ENCODE measurements at places on chromosomes 2 and 18. TPM values are rescaled to one million over a fixed set of nuclear protein-coding genes. Genes with fewer than 3 reads are reported as not detected.
A peak's percentile ranks its signal among the peaks of the same experiment; 100 is the strongest.

Gene ABHD3
- polyA plus RNA-seq = 26.2 TPM

DNA sequence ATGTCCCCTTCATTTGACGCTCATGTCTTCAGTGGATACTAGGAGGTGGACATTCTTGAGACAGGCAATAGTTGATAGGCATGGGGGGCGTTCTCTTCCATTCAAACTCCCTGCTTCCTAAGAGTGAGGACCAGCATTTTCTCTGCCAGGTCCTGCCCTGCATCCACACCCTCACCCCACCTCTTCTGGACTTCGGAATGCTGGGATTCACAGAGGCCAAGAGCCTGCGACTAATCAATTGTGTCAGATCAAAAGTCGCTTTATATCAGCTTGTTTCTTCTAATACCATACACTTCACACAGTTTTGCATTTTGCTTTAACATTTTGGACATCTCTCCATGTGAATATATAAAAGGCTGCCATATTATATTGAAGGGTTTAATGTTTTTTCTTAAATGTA is 210.7 kb downstream of the CCDC102B start:
- no peak for DNase-seq
- H3K36me3 ChIP-seq = no peaks in the 10 kb centered on the region
- no peaks in the 10 kb centered on the region for H3K4me1 ChIP-seq
- no peaks in the 10 kb centered on the region for H3K27me3 ChIP-seq
- no peak overlapping the region for H3K27ac ChIP-seq

GRCh38 chr2:36831185-36831584 is 134.7 kb downstream of the VIT start:
- H3K27me3 ChIP-seq = no peaks in the 10 kb centered on the region
- no peak overlapping the region for H3K27ac ChIP-seq
- H3K4me3 ChIP-seq = no peak overlapping the region
- DNase-seq = no peak

- no peaks in the 10 kb centered on the region for H3K36me3 ChIP-seq
- no peaks in the 10 kb centered on the region for H3K27me3 ChIP-seq
- no peaks in the 10 kb centered on the region for H3K4me1 ChIP-seq
- H3K27ac ChIP-seq = no peak overlapping the region
- DNase-seq = no peak
- H3K4me3 ChIP-seq = no peak overlapping the region
These were observed 529.2 kb upstream of the KLHL29 start for GRCh38 chr2:22855761-22856184.

DNA sequence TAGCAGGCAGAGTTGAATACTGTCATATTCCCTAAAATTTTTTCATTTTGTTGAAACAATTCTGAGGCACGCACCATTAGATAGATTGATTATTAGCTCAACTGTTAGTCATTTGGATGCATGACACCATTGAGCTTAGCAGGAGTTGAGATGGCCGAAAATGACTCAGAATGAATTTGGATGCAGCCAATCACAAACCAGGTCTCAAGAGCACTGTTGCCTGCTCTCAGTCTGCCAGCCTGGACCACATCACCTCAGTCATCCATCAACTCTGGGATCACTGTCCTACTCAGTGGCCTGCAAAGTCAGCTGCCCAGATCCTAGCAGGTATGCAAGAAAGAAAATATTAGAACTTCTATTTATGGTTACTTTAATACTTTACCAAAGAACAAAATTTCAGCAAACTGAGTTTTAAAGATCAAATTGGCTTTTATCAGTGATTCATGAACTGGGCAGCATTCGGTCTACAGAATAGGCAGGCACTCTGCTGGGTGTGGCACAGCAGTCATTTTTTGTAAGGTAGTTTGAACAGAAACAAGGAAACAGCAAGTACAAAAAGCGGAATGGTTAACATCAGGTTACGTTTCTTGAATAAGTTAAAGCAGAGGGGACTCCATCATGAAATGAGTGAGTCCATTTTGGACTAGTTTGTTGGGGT is 152.7 kb upstream of the ARHGAP28 start:
- H3K36me3 ChIP-seq = no peaks in the 10 kb centered on the region
- DNase-seq = no peak
- no peaks in the 10 kb centered on the region for H3K4me1 ChIP-seq
- H3K27ac ChIP-seq = no peak overlapping the region

DNA sequence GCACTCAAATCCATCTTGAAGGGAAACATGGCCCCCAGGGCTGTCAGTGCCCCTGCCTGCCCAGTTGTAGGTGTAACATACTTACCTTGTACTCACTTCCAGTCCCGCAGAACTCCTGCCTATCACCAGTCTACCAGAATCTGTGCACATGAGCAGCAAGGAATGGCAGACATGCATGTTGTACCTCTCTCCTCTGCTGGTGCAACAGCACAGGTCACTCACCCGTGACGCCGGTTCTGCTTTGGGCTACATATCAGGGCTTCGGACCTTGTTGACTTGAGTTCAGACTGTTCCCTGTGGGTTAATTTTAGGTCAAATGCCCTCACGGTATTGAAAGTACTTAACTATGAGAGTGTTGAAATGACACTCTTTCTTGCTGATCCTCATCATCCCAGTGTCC is 215.7 kb downstream of the TPGS2 start:
- H3K36me3 ChIP-seq = no peaks in the 10 kb centered on the region
- no peaks in the 10 kb centered on the region for H3K4me1 ChIP-seq
- H3K27ac ChIP-seq = no peak overlapping the region
- no peak for DNase-seq
- no peak overlapping the region for H3K4me3 ChIP-seq
- no peaks in the 10 kb centered on the region for H3K27me3 ChIP-seq

DNA sequence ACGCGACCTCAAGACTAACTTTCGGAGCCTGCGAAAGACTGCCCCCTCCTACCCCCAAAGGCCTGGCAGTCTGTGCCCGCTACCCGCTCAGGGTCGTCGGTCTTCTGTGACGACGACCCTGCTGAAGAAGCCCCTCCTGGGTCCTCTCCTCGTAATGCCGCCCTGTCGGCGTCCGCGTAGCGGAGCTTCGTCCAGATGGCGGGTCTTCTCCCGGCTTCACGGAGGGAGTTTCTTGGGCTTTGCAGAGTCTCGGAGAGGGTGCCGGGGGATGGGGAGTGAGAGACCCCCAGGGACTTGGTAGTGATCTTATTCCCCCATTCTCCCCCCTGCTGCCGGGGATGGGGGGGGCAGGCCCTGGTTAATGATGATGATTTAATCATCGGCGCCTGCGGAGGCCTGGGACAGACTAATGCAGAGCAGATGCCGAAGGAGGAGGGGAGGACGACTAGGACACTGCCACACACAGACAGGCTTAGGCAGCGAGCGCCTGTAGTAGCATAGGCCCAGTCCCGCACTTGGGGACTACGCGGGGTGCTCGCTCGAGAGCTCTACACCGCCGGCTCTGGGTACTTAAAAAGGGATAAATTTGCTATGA is 528 bp upstream of the PCGF1 start:
- no peak for DNase-seq
- H3K4me1 ChIP-seq = peaks cover 52% of the 10 kb centered on the region
- H3K27ac ChIP-seq = peak overlapping the region; percentile 99
- peaks cover 5% of the 10 kb centered on the region for H3K27me3 ChIP-seq
- H3K36me3 ChIP-seq = peaks cover 21% of the 10 kb centered on the region

GRCh38 chr18:6449213-6449612 is 34.5 kb upstream of the L3MBTL4 start:
- H3K4me3 ChIP-seq = no peak overlapping the region
- no peaks in the 10 kb centered on the region for H3K27me3 ChIP-seq
- H3K27ac ChIP-seq = no peak overlapping the region
- no peaks in the 10 kb centered on the region for H3K4me1 ChIP-seq
- H3K36me3 ChIP-seq = no peaks in the 10 kb centered on the region

DNA sequence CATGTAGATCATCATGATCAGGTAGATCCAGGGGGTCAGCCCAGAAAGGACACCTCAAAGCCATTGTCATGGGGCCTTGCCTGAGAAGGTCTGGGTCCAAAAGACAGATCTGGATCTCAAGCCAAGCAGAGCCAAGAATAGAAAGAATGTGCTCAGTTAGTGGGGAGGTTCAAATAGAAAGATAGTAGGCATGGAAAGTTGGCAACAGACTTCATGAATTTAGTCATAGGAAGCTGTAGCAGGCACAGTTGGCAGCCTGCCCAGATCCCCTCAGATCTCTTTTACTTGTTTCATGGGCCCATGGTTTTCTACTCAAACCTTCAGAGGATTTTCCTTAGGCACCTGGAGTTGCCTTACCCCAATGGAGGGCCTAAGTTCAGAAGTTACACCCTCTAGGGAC is 767.0 kb downstream of the SLC4A3 start:
- H3K36me3 ChIP-seq = no peaks in the 10 kb centered on the region
- H3K4me1 ChIP-seq = no peaks in the 10 kb centered on the region
- no peaks in the 10 kb centered on the region for H3K27me3 ChIP-seq
- no peak overlapping the region for H3K27ac ChIP-seq

DNA sequence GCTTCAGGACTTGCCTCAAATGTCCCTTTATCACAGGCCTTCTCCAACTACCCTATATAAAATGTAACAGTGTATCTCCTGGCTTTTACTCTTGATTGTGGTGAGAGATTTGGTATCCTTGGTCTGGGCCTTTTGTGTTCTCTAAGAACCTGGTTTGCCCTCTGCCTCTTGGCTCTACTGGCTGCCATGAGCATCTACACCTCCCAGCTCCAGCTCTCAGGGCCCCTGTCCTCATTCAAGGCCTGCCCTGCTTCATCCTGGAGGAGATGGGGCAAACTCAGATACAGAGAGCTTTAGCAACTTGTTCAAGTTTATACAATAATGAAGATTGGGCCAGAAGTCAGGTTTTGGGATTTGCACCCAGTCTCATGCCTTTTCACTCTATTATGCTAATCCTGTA is 45.0 kb downstream of the QPCT start:
- no peak overlapping the region for H3K4me3 ChIP-seq
- H3K36me3 ChIP-seq = no peaks in the 10 kb centered on the region
- no peak for DNase-seq
- H3K27ac ChIP-seq = peak overlapping the region; percentile 72
- H3K27me3 ChIP-seq = no peaks in the 10 kb centered on the region

Gene HAT1
- polyA plus RNA-seq = 37.7 TPM

- no peaks in the 10 kb centered on the region for H3K27me3 ChIP-seq
- peak; percentile 39 for DNase-seq
- H3K27ac ChIP-seq = no peak overlapping the region
- H3K4me1 ChIP-seq = peaks cover 10% of the 10 kb centered on the region
These were observed 43.5 kb upstream of the TMEM131 start for GRCh38 chr2:98039085-98039756.

DNA sequence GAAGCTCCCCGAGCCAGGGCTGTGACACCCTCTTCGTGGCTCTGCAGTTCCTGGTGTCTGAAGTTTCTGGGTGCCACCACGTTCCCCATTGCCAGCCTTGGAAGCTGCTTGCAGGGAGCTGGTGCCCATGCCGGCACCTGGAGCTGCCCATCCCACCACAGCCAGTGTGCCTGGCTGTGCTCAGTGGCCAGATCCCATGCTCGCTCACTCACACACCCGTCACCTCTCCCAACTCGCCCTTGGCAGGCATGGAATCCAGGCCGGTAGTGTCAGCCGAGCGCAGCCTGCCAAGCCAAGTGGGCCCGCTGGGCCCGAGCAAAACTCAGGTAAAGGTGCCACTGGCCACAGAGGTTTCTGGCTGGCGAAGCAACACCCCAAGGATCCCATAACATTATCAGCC is 370.2 kb downstream of the PTPRM start:
- no peak overlapping the region for H3K4me3 ChIP-seq
- no peaks in the 10 kb centered on the region for H3K27me3 ChIP-seq
- H3K36me3 ChIP-seq = no peaks in the 10 kb centered on the region
